Dermis blood vessel endothelial cell (primary cell): ENCODE measurements at places on chromosomes 12 and 14. TPM values are rescaled to one million over a fixed set of nuclear protein-coding genes. Genes with fewer than 3 reads are reported as not detected.
A peak's percentile ranks its signal among the peaks of the same experiment; 100 is the strongest.

DNA sequence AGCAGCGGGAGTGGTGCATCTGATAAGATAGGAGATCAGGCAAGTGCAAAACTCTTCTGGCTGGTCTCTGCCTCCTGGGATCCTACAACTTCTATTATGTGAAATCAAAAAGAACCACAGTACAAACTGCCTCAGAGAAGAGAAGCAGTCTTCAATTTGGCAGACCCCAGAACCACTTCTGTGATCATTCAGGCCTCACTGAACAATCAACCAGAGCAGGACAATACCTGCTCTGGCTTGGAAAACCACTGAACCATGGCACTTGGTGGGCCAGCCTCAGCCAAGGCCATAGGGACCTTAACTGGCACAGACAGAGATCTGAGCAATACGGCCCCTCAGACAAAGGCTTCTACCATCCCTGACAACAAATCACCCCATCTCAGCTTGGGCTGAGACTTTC, 103.0 kb downstream of the NDUFA12 start:
- no peak for DNase-seq

DNA sequence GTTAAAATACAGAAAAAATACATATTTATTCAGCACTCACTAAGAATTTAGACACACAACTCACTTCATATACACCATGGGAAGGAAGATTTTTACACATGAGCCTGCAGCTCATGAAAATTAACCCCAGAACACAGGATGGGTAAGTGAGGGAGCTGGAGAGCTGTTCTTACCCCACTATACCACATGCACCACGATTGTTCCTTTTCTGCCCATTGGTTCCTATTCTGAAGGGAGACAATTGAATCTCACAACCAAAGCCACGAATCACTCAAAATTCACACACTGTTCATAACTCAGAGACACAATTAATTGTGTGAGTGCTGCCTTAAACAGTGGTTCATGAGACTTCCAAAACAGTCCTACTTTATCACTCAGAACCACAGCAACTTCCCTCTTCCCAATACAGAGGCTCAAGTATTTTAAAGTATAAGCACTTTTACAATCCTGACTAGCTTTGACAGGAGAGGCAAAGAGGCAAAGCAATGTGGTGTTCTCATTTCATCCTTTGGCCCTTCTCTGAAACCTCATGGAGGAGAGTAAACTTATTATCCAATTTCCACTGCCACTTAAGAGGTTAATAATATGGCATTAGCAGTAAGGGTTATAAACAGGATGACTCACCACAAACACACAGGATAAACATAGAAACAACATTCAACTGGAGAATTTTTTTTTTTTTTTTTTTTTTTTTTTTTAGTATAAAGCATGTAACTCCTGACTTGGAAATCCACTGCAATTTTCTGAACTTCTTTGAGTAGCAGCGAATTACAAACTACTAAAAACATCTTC, 59.5 kb downstream of the ITPR2 start:
- DNase-seq: no peak

- no peak for DNase-seq
These were observed 1.9 kb downstream of the SYT1 start for GRCh38 chr12:78866518-78866917.

DNA sequence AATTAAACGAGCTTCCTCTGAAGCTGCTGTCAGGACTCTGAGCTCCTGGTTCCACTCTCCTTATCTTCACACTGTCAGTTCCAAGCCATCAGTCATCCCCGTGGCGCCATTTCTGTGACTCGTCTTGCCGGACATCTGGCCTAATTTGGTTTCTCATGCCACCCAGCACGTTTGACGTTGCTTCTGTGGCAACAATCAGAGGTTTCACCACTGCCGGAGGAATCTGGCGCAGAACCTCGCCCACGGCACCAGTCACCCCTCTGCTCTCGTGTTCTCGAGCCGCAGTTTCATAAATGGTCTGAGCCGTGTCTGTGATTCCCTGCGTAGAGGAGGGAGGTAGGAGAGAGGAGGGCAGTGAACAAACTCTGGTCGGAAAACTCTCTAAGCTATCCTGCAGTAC, 29.7 kb downstream of the BDKRB1 start:
- DNase-seq: no peak

DNA sequence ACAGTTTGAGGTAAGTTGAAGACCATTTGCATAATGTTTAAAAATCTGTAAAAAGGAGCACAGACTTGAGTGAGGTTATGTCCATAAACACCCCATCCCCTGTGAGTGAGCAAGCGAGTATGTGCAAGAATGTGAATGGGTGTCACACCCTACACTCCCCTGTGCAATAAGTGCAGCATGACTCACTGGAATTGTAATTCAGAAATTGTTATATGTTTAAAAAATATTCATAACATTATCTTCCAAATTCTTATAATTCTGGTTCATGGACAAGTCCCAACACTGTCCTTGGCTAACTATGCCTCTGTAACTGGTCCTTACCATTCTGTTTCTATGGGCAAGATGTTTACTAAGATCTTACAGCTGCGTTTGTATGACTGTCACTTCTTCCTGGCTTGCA, 207.8 kb upstream of the FAR2 start:
- DNase-seq: no peak

DNA sequence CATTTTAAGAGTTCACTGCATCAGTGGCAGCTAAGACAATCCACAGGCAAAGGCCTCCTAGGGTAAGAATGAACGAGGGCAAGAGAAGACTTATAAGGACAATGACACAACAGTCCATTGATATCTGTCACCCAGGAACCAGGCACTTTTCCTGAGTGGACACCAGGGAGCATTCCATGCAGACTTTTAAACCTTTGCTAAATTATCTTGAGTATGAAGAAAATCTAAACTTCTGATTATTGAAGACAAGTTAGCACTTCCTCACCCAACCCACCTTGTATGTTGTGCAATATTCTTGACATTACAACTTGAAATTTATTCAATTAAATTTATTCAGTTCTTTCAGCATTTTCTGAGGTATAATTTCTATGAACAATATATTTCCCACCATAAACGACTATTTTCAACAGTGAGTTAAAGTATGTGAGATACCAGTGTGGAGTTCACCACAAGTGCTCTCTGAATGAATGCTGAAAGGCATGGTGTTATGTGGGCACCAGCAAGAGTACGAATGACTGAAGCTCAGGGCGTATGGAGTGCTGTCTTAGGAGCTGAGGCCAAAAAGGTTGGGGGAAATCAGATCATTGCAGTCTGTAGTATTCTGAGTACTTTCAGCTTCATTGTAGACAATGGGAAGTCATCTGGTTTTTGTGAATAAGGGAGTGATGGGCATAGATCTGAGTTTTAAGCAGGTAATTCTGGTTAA, 124.3 kb upstream of the LMNTD1 start:
- DNase-seq: no peak

GRCh38 chr12:123816896-123817537, 54.9 kb downstream of the DNAH10 start:
- DNase-seq: no peak

DNA sequence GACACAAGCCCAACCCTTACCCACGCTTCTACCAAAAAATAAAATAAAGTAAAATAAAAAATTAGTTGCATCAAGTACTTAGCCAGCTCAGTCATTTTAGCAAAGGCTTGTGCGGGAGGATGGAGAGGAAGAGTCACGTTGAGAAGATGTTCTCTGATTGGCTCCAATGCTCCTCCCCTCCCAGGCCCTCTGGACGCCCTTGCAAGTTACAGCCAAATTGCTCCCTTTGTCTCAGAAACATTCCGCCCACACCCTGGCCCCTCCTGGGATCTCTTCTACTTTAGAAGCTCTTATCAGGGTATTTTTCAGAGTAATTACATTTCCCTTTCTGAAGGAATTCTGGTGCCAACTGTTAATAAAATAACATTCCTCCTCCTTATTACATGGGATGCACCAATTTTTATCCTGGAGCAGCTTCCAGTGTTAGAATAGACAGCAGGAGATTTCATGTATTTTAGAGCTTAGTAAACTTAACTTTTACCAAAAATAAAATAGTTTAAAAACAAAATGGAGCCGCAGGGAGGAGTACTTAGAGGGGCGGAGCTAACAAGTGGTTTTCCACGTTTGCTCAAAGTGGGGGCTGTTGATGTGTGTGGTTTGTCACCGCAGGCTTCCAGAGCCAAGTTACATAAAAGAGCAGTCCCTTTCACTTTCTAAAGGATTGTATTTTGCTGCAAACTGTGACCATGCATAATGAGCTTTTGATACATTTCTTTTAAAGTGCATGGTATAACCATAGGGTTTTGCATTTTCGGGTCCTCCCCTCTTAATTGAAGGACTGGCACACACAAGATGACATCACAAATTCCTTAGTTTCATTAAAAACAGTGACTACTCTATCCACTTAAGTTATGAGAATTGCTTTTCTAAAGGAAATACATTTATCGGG, 71.7 kb upstream of the RAP1B start:
- DNase-seq: peak; percentile 62

- DNase-seq: peak; percentile 95
These were observed at the start of gene FLRT2 for GRCh38 chr14:85529803-85530574. Gene FLRT2, plus strand, starts transcription at chr14:85530144. Its CDS starts 91,371 bp downstream, at chr14:85621515.

DNA sequence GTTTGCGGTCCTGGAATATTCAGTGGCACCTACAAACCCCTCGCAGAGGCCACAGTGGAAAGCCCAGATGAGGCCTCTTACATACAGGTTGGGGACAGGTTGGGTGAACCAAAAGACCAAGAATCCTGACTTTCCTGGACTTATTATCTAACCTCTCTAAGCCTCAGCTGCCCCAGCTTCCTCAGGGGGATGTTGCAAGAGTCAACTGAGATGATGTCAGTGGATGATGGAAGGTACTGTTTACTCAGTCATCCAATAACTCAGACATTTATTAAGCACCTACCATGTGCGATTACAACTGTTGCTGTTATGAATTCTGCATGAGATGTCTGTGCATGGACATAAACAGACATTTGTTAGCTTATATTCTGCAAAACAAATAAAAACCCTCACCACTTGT, 72.8 kb downstream of the RFX4 start:
- DNase-seq: no peak

DNA sequence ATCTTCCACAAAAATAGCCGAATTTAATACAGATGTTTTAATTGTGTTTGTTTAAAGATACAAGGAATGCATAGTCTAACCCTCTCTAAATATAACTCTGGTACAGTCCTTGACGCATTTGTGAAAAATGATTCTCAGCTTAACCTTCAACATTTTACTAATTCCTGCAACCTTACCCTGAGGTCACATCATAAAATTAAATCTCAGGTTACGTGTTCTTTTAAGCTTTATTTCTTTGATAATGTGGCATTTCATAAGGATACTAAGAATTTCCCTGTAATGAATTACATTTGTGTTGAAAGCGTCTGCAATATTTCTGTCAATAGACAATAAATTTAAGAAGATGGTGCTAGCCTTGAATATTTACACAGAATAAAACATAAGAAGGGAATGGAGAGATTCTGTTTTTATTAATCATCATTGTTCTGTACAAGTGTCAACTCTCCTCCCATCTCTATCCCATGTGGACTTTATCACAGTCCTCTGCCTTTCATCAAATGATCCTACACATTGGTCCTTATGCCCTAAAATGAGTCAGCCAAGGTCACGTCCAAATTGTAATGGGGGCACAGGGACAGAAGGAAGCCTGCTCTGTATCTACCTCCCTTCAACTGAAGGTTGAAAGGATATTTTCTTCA, 769.3 kb upstream of the FLRT2 start:
- no peak for DNase-seq

DNA sequence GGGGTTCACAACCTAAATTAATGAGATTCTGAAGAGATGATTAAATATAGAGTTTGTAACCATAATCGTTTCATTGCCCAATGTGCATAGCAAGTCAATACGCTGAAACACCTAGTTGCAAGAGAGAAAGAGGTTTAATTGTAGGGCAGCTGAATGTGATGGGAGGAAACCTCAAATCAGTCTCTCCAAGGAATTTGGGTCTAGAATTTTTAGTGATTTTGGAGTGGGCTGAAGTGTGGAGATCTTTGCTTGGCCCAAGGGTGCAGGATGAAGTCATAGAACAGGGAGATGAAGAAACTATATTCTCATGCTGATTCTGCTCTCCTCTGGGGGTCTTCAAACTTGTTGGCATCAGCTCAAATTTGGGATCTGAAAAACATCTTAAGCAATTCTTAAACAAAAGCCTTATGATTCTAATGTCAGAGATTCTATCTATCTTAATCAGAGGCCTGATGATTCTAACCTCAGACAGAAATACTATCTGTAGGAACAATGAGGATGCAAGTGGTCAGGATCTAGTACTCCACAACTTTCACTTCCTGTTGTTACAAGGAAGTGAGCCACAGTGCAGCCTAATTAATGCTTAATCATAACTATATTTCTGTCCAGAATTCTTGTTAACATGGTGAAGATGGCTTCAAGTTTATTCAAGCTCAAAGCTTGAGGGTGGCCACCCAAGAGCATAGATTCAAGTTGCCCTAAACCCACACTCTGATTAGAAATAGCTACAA, 80.2 kb upstream of the FUT8 start:
- DNase-seq: peak; percentile 11

DNA sequence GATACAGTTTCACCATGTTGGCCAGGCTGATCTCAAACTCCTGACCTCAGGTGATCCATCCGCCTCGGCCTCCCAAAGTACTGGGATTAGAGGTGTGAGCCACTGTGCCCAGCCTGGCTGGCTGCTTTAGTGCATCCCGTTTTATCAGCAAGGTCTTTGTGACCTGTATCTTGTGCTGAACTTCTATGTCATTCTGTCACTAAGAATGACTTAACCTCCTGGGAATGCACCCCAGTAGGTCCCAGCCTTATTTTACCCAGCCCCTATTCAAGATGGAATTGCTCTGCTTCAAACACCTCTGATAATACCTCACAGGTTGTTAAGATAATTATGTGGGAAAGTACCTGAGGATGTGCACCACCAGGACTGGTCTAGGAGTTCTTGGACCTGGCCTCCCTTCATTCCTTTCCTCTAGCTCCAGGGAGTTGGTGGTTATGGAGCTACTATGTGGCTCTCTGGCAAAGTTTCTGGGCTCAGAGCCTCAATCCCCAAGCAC, 26.1 kb upstream of the JPH4 start:
- no peak for DNase-seq

GRCh38 chr12:27696864-27697564, 767 bp downstream of the REP15 start:
- no peak for DNase-seq

Gene TPPP2
- not detected in 2 replicates for total RNA-seq

Gene LBHD2
- not detected in 2 replicates for total RNA-seq

Gene HOXC4
- not detected in 2 replicates for total RNA-seq

Gene EML5
- total RNA-seq: under 0.01 and 0.19 TPM in 2 replicates

Gene TM9SF1
- 63.5 and 82.5 TPM in 2 replicates for total RNA-seq

Gene PRH2
- total RNA-seq: not detected in 2 replicates

Gene PRIMA1
- not detected in 2 replicates for total RNA-seq

Gene FAM181A
- total RNA-seq: not detected in 2 replicates

Gene TMEM121
- 4.6 and 11.7 TPM in 2 replicates for total RNA-seq
